ENCODE measurements at places on chromosomes 13 and 19.
A peak's percentile ranks its signal among the peaks of the same experiment; 100 is the strongest.

GRCh38 chr19:46355234-46356148, 8.6 kb downstream of the PPP5C start:
- no peak for DNase-seq

DNA sequence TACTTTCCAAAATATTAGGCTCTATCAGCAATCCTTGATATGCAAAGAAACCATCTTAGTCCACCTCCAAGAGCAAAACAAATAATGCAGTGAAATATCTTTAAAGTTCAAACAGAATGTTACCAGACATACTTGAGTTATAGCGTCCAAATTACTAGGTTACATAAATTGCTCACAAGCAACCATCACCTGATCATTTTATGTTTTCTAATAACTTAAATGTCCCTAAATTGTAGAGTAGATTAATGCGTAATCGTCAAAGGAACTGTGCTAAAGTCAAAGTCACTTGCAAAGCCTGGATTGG, 350.6 kb upstream of the ARGLU1 start:
- no peak for DNase-seq

- no peak for DNase-seq
These were observed 23.5 kb downstream of the LGALS16 start for GRCh38 chr19:39679056-39679790.

- no peak for DNase-seq
These were observed 38.5 kb downstream of the TBC1D4 start for GRCh38 chr13:75443356-75443958.

- no peak for DNase-seq
These were observed 5.2 kb upstream of the ZNF836 start for GRCh38 chr19:52176574-52176973.

GRCh38 chr13:35472323-35472881, 4.1 kb downstream of the MAB21L1 start:
- no peak for DNase-seq

DNA sequence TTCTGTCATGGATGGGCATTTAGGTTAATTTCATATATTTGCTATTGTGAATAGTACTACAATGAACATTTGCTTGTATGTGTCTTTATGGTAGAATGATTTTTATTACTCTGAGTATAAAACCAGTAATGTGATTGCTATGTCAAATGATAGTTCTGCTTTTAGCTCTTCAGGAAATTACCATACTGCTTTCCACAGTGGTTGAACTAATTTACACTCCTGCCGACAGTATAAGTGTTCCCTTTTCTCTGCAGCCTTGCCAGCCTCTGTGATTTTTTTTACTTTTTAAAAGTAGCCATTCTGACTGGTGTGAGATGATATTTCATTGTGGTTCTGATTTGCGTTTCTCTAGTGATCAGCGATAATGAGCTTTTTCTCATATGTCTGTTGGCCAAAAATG, 6.5 kb downstream of the SIGLEC7 start:
- no peak for DNase-seq

DNA sequence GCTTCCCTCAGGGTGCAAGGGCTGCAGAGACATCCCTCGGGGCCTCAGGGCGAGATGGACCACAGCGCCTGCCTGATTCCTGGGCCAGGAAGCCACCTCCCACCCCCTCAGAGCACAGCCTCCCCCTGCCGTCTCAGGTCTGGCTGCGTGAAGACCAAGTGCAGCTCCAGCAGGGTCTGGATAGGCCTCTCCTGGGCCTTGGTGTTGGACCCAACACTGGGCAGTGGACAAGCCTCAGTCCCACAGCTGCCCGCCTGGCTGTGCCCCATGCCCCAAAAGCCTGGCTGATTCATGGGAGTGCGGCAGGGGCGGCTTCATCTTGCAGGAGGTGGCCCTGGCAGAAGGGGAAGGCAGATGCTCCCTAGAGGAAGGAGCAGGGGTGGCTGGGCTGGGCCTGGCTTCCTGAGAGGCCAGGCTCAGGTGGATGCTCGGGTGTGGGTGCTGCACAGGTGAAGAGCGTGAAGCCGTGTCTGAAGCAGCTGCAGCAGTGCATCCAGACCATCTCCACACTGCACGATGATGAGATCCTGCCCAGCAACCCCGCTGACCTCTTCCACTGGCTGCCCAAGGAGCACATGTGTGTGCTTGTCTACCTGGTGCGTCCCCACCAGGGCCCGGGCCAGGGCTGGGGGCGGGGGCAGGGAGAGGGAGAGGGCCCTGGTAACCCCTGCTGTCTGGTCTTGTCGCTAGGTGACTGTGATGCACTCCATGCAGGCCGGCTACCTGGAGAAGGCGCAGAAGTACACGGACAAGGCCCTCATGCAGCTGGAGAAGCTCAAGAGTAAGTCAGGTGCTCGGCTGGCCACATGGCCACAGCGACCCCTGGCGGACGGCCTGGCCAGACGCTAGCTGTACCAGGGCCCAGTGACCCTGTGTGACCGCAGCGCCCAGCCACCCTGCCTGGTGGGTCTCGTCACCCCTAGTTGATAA, 21.7 kb downstream of the MAU2 start:
- DNase-seq: peak; percentile 60

DNA sequence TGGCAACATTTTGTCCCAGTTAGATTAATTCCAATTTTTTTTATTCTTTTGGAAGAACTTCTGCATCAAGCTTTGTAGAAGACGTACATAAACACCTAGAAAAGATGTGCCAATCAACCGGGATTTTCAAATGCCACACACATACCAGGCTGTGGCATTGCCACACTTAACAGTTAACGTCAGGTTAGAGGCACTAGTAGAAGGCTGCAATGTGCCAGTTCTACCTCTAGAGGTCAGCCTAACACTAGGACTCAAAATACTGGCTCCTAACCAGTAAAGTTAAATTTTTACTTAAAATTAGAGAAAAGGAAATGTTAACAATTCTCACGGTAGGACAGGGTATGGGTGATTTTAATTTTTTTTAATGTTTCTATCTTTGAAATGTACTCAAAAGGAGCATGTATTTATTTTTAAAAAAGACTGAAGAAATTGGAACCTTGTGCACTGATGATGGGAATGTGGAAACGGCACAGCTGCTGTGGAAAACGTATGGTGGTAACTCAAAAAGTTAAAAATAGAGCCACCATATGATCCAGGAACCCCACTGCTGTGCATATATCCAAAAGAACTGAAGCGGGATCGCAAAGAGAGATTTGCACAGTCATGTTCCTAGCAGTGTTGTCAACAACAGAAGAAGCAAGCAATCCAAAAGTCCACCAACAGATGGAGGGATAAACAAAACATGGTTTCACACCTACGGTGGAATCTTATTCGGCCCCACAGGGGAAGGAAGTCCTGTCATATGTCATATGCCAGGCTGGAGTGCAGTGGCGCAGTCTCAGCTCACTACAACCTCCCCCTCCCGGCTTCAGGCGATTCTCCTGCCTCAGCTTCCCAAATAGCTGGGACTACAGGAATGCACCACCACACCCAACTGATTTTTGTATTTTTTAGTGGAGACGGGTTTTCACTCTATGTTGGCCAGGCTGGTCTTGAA, 30.3 kb downstream of the CRYL1 start:
- peak; percentile 51 for DNase-seq

GRCh38 chr13:43030548-43030947, 7.2 kb downstream of the DNAJC15 start:
- no peak for DNase-seq

DNA sequence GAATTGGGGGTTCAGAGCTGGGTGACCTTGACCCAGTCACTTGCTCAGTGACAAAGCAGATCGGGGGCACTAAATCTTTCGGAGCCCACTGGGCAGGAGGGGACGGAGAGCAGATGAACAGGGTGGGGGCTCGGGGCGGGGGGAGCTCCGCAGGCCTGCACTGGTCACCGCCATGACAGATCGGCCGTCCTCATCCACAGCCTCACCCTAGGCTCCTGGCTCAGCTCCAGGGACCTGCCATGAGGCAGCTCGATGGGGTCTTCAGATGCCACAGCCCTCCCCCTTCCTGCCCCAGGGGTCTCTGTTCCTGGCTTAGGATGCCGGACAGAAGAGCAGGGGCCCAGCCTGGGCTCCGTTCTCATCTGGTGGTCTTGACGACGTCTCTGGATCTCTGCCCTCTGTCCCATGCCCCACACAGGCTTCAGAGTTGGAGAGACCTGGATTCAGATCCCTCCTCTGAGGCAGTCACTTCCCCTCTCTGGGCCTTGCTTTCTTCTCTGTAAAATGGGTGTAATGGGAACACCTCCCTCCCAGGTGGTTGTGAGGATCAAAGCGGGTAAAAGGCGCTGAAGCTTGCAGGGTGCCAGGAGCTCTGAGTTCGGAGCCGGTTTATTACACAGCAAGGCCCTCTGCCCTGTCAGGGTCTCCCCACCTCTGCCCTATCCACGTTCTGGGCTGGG, 3.0 kb downstream of the KDM4B start:
- no peak for DNase-seq

DNA sequence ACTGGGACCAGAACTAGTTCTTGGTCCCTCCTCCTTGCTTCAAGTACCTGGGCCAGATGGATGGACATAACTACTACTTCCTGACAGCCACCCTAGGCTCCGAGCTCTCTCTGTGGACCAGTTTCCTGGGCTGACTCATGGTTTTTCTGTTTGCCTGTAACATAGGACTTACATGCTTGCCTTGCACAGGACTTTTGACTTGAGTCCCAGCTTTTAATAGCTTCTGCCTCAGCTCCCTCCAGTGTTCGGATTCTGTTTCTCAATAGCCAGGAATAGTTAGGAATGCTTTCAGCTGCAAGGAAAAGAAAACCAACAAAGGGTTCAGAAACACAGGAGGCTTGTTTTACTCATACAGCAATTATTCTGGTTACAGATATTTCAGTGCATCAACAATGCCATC, 405.9 kb downstream of the ZNF536 start:
- DNase-seq: no peak

GRCh38 chr13:42283574-42283973, 11.6 kb downstream of the AKAP11 start:
- DNase-seq: no peak
